Activated CD8-positive, alpha-beta T cell treated with anti-CD3 and anti-CD28 coated beads, Interleukin-2, amount 10 ng/mL, durations not matched to agents 7 days and 5 days (primary cell): ENCODE measurements at places on chromosomes 2 and 18.

GRCh38 chr2:77087987-77088414 lies 434.2 kb downstream of the LRRTM4 start:
- no peak for DNase-seq

DNA sequence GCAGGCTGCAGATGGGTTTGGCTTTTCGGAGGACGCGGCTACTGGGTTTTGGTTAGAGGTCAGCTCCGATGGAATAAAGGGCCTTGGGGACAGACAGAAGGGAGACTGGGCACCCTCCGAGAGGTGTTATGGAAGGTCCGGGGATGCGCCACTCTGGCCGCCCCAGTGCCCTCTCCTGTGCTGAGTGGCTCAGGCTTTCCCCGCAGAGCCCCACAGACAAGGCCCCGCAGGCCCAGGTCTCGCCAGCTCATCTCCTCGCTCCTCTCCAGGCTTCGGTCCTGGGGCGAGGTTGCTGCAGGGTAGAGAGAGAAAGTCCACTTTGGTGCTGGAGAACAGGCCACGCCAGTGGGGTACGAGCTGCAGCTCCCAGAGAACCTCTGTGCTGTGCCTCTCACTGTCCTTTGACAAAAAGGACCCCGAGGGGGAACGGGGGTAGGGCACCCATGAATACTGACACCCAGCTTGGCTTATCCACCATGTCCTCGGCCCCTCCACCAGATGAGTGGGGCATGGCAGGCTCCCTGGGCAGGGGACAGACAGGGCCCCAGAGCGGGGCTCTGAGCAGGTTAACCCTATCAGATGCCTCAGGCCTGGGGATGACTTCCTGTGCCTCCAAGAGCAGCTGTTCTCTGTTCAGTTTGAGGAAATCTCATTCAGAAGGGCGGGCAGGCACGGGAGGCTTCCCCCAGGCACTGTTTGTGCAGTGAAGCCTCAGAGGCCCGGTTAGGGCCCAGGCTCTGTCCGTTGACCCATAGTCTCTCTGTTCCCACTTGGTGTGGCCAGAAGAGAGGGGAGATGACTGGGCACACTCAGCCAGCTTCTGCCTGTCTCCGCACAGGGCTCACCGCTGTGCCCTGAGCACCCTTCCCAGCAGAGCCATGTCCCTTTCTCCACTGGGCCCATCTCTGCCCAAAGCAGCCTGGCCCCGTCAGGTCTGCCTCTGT lies 15.7 kb upstream of the CNNM3 start:
- DNase-seq, result no peak

DNA sequence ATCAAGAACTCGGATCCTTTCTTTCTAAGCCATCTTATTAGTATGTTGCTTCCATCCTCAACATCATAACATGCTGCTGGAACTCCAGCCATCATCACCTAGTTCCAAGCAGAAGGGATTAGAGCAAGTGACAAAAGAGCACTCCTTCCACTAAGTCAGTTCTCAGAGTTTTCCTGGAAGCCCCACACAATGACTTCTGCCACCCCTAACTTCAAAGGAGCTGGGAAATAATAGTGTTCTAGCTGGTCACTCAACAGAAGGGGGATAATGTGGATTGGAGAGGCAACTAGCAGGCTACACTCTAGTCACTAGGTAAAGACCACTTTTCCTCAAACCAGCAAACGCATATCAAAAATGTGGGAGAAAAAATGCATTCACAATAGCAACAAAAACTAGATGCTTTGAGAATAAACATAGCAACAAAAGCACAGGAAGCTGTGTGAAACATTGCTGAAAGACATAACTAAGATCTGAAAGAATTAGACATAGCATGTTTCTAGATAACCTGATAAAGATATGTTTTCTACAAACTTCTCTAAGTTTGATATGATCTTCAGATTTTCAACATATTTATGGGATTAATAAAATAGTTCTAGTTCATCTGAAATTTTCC lies 39.5 kb downstream of the COX7A2L start:
- DNase-seq, result no peak

DNA sequence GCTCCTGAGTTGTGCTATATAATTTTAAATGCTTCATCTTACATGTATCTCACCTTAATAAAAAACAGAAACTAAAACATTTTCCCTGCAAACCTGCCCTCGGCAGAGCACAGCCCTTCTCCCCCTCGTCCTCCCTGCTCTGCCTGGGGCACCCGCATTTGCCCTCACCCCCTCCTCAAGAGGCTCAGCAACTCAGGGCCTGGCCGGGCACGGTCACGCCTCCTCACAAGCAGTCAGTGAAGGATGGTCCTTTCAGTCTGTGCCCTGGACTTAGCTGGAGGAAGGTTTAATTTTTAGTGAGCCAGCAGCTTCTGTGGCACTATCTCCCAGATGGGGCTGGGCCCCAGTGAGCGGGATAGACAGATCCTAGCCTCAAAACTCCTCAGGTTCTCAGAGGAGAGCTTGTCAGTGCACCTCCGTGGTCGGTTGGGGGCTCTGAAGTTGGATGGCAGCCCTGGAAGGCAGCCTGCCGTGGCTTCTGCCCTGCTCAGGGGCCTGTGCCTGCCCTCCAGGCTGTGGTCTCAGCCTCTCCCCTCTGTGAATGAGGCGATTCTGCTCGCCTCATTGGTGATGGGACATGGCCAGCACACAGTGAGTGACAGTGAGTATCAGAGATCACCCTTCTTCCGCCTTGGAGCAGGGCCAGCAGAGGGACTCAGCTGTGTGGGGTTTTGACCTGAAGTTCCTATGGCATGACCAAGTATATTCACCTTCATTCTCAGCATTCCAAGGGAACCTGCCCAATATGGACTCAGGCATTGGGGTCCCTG lies 56.3 kb upstream of the AFF3 start:
- DNase-seq, result no peak

GRCh38 chr18:3747176-3747973 lies 297.4 kb downstream of the TGIF1 start:
- DNase-seq, result no peak
